ENCODE measurements at places on chromosomes 16 and 17. TPM values are rescaled to one million over a fixed set of nuclear protein-coding genes. Genes with fewer than 3 reads are reported as not detected.

SMIM36 gene
- total RNA-seq, result not detected

ACBD4 gene
- 4.4 TPM for total RNA-seq

CHST4 gene
- 0.17 TPM for total RNA-seq

ABCC1 gene
- total RNA-seq, result 11.5 TPM

ADGRG1 gene
- 1.3 TPM for total RNA-seq

DPEP1 gene
- total RNA-seq, result 0.46 TPM

RAPGEFL1 gene
- total RNA-seq, result 0.98 TPM

ITGA3 gene
- 382 TPM for total RNA-seq

ZNF597 gene
- total RNA-seq, result 1.9 TPM

GJD3 gene
- total RNA-seq, result not detected

RSAD1 gene
- total RNA-seq, result 23.2 TPM

FBXW10 gene
- not detected for total RNA-seq

HOXB9 gene
- total RNA-seq, result 5.1 TPM

CEP131 gene
- 18.6 TPM for total RNA-seq

HOXB5 gene
- total RNA-seq, result 0.90 TPM

WNT3 gene
- total RNA-seq, result 1.0 TPM
